Mesenteric fat pad (tissue), 1 donor: ENCODE measurements at places on chromosomes 2 and 18.

DNA sequence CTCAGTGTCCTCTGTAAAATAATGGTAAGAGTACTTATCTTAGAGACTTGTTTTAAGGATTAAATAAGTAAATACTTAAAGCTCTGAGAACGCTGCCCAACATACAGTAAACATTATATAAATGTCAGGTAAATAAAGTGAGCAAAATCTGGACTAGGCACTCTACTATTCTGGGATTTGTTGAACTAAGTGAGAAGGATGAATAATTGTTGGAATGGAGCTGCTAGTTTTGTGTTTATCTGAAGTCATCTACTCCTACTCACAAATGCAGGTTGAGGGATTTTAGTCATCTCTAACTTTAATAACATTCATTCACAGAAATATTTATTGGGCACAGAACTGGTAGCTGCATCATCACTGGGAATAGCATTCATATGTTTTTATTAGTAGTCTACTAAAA, 103.4 kb downstream of the MEIS1 start:
- DNase-seq = no peak

DNA sequence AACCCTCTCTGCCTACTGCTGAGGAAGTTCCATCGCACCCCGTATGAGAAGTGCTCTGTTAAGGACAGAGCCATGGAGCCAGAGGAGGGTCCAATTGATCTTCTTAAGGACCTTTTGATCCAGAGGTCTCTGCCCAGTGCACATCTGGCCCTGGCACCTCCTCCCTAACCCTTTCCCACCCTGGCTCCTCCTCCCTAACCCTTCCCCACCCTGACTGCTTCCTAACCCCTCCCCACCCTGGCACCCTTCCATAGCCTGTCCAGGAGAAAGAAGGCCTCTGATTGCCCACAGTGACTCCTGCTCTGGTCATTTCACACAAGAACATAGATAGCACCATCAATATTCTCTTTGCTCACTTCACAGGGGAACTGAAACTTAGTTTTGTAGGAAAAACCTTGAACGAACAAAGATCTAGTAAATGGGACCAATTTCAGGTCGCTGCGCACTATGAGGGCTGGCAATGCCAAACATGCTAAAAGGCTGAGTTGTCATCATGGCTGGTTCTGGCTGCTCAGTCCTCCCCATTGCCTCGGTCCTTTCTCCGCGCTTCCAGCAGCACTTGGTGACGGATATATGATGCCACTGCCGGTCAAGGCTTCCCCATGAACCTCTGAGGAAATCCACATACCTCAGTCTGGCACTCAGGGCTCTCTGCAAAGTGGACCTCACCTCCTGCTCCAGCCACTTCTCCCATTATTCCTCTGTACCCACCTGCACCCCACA, 49.2 kb downstream of the PKDCC start:
- DNase-seq = no peak

DNA sequence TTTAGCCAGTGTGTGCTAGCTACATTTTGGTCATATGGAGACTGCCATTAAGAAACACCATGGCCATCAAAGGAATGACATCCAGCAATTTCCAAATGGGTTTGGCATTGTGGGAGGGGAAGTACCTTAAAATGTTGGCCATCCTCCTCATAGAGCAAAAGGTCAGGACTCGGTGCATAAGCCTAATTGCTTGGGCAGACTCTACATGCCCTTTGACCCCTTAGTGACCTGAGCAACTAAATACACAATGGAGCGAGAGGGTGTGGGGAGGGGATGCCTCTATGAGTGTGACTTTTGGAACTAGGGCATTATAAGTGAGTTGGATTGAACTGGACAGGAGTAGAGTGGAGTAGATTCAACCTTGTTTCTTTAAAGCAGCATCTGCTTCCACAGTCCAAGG, 44.9 kb downstream of the NRP2 start:
- DNase-seq = no peak

- DNase-seq = no peak
Observed at GRCh38 chr18:49481317-49481716, 5.7 kb downstream of the C18orf32 start.

GRCh38 chr2:176934131-176934530, 278.5 kb upstream of the HNRNPA3 start:
- DNase-seq = no peak

GRCh38 chr2:104215269-104216161, 638.4 kb upstream of the POU3F3 start:
- DNase-seq = no peak

DNA sequence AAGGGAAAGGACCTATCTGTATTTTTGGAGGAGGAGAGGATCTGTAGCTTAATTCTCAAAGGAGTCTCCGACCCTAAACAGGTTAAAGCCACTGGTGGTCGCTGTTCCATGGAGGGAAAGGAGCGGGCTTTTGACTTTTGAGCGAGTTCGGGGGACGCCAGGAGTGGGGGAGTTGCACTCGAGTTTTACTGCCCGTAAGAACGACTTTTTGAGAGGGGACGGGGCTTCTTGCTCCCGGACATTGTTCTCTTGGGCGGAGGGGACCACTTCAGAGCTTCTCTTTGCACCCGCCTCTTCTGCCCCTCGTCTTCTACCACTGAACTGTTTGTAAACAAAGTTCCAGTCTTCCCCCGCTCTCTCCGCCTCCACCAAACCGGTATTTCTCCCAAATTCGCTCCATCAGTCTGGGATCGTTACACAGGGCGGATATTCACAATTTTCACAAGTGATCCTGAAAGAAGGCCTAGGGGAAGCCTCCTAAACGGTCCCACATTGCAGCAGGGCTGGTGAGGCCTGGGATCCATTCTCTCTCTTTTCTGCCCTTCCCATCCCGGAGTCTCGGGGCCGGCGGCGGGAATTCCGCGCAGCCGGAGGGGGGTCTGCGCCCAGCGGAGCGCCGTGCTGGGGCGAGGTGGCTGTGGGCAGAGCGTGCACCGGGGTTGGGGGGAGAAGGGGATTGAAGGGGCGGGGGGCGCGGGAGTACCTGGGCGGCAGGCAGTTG, 6.6 kb downstream of the DLX2 start:
- DNase-seq = no peak

DNA sequence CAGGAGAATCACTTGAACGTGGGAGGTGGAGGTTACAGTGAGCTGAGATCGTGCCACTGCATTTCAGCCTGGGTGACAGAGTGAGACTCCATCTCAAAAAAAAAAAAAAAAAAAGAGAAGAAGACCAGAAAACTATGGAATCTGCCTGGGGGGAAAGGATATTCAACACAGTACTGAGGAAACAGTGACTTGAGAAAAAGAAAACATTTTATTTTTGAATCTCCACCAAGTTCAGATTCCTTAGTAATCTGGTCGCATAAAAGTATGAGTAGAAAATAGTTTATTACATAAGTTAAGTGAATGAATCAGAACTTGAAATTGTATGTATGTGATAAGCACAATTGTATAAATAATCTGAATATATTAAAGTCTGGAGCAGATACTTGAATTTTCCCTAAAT, 13.0 kb upstream of the HAT1 start:
- DNase-seq = no peak
